ENCODE measurements at places on chromosomes 13 and 19. TPM values are rescaled to one million over a fixed set of nuclear protein-coding genes. Genes with fewer than 3 reads are reported as not detected.
A peak's percentile ranks its signal among the peaks of the same experiment; 100 is the strongest.

The ANKLE1 gene
- 0.07 TPM for total RNA-seq

The ZNF154 gene
- 1.0 TPM for total RNA-seq

The CATSPERD gene
- not detected for total RNA-seq

The ZNF625 gene
- 4.5 TPM for total RNA-seq

DNA sequence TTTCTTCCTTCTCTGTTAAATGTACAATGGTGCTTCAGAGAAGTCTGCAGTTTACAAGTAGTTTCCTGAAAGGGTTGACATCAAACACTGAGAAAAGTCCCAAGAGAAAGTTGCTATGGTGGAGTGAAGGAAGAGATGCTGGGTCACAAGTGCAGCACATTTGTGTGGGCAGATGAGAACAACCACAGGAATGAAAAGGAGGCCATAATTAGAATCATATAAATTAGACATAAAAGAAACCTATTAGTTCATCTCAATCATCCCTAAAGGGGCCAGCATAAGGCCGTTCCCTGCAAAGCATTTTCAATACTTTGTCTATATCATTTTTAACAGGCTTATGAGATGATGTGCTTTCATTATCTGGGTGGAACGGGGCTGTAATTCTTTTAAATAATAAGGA is 359.2 kb downstream of the IRS2 start:
- no peak for DNase-seq

- DNase-seq, result no peak
These were observed 251.9 kb downstream of the COL4A1 start for GRCh38 chr13:110055089-110055488.

GRCh38 chr19:28142258-28142657 is 1070.7 kb downstream of the UQCRFS1 start:
- no peak for DNase-seq

DNA sequence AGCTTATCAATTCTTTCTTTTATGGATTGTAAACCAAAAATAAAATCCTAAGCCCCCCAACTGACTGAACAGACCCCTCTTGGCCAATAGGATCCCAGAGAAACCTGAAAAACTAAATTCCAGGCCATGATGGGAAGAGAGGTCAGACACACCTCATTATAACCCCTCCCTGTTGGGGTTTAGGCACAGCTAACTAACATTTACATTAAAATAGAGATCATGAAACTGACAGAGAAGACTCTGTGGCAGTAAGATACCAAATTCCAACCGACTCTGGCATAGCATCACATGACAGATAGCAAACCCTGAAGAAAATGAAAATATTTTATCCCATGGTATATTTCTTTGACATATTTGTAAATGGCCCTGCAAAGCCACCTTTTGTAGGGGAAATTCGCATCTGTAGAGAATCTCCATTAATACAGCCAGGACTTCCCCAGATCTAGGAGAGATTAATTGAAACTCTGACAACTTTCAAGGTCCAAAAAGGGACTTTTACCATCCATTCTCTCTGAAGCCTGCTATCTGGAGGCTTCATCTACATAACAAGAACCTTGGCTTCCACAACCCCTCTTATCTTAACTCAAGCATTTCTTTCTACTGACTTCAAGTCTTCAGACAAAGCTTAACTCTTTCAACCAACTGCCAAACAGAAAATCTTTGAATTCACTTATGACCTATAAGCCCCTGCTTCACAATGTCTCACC is 27.1 kb upstream of the GAS6 start:
- DNase-seq, result no peak

DNA sequence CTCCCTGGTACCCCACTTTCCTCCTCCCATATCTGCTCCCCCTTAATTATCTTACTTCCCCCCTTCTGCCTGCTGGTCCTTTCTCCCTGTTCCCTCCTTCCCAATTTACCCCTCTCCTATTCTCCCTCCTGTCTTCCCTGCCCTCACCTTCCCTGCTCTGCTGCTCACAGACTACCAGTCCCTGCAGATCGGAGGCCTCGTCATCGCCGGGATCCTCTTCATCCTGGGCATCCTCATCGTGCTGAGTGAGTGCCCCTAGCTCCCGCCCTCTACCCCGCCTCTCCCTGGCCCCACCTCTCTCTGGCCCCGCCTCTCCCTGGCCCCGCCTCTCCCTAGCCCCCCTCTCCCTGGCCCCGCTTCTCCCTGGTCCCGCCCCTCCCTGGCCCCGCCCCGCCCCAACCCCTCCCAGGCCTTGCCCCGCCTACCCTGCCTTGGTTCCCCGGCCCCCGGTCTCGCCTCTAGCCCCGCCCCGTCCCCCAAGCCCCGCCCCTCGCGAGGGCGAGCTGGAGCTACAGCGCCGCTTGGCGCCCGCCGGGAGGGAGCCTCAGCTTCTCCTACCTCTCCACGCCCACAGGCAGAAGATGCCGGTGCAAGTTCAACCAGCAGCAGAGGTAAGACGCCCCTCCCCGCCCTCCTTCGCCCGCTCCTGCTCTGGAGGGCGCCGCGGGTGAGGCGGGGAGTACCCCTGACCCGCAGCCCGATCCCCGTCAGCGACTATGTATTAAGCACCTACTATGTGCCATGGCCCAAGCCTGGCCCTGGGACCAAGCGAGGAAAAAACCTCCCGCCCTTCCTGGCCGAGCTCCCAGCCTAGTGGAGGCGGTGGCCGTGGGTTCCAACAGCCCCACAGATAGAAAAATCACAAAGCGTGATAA is 1.9 kb upstream of the FXYD7 start:
- DNase-seq, result peak; percentile 92

DNA sequence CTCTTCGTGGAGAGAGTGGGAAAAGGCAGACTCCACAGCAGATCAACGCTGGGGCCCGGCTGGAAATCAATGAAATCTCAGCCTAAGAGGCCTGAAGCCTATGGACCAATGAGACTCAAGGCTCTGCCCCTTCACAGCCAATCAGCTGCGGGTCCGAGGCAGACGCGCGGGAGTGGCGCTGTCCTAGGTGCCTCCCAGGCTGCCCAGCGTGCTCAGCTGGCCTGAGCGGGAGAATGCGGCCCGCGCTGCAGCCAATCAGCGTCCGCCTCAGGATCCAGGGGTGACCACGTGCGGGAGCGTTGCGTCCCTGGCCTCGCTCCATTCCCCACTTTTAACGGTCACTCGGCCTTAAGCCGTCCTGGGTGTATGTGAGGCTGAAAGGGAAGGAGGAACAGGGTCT is at the start of gene ZBTB32:
TSS of gene ZBTB32 (plus strand) at position 341 of the 400 bp plus-strand sequence. CDS start 10,069 bp downstream, outside the sequence.
- no peak for DNase-seq
